Activated CD4-positive, alpha-beta memory T cell treated with anti-CD3 and anti-CD28 coated beads, Interleukin-2, amount 10 ng/mL, durations not matched to agents 7 days and 5 days (primary cell): ENCODE measurements at places on chromosomes 13 and 19.

- DNase-seq, result no peak
These were observed 32.2 kb upstream of the TPT1 start for GRCh38 chr13:45373162-45373547.

GRCh38 chr13:25827831-25828465 lies 223.9 kb downstream of the SHISA2 start:
- DNase-seq, result no peak

GRCh38 chr13:82248762-82249161 lies 1633.5 kb downstream of the SLITRK1 start:
- DNase-seq, result no peak

DNA sequence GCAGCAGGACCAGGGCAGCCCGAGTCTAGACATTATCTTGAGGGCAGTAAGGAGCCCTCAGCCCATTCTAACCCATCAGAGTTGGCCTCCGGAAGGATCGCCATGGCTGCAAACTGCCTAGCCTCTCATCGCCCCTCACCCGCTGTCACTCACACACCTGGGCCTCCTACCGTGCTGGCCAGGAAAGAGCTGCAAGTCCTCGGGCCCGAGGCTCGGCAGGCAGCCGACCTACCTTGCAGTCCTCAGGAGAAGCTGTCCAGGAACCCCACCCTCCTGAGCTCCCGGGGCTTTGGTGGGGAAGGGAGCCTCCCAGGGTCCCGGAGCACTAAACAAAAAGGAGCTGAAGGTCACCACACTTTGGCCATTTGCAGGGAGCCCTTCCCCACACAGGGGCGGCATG lies 46.8 kb downstream of the CCNE1 start:
- no peak for DNase-seq

DNA sequence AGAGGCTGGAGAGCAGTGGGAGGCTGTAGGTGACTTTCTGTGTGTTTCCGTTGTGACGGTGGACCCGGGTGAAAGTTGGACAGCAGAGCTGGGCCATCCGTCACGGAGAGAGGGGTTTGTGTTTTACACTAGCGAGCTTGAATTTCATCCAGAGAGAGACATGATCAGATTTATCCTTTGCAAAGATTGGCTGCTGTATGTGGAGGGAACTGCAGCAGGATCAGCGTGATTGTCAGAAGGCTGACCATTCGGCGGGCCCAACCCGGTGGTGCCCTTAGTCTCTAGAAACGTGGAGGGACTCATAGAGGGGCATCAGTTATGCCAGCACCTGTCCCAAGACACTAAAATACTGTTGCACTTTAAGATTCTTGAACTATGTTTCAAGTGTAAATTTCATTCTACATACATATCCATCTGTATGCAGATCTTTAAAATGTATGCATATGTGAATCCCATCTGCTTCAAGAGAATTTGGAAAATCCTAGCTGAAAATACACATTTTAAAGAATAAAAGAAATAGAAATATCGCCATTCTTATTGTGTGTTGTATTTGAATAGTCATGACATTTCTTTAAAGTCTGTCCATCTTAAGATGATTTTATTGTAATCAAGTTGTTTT lies 7.0 kb downstream of the FAM124A start:
- DNase-seq, result no peak

GRCh38 chr19:1767464-1767933 lies 14.2 kb downstream of the ONECUT3 start:
- DNase-seq, result peak; percentile 59

DNA sequence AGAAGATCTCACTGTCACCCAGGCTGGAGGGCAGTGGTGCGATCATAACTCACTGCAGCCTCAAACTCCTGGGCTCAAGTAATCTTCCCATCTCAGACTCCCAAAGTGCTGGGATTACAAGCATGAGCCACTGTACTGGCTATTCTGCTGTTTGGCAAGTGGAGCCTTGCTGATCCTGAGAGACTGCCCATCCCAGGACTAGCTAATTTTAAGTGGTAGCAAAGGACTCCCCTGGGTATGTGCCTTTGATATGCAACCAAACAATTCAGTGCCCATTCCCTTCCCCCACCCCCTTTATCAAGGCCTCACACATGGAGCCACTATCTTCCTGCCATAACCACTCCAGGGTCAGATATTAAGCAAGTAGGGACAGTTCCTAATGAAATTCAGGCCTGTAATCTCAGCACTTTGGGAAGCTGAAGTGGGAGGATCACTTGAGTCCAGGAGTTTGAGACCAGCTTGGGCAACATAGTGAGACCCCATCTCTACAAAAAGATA lies 17.0 kb upstream of the ZNF460 start:
- no peak for DNase-seq

DNA sequence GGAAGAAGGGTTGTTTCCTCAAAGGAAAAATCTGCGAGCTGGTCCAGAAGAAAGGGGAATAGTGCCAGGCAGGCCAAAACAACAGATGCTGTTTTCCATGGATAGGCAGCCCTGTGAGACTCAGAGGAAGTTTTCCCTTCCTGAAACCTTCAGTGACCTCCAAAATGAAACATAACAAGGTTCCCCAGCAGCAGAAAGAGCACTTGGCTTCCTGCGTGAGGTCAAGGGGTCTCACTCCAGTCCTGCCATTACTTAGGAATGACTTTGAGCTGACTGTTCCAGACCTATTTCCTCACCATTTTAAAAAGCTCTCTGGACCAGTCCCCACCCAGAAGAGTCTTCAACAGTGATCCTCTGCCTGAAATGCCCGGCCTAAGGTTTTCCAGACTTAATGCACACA lies 104.6 kb upstream of the IPO5 start:
- DNase-seq, result no peak

DNA sequence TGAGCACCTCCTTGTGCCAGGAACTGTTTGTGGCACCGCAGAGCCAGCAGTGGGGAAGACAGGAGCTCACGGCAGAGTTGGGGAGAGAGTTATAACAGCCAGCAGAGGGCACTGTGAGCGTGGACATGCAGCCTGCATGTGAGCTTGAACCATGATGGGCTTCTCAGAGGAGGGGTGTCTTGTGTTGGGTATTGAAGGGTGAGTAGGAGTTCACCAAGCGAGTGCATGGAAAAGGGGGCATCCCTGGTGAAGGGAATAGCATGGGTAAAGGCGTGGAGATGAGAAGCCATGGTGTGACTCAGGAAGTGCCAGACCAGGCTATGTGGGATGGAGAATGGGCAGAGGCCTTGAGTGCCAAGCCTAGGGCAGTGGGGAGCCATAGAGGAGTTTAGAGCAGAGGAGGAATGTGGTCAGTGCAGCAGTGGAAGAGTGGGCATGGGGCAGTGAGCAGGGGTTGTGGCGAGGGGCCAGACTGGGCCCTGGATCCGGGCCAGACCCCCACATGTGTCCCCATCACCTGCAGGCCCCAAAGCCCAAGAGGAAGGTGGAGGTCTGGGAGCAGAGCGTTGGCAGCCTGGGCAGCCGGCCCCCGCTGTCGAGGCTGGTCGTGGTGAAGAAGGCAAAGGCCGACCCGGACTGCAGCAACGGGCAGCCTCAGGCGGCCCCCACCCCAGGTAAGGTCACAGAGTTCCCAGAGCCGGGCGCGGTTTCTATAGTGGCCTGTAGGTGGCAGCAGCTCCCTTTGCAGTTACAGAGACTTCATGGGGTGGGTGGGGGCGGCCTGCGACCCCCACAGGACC lies 11.8 kb upstream of the SHD start:
- DNase-seq, result peak; percentile 66
